ENCODE measurements at places on chromosomes 7 and 10.

DNA sequence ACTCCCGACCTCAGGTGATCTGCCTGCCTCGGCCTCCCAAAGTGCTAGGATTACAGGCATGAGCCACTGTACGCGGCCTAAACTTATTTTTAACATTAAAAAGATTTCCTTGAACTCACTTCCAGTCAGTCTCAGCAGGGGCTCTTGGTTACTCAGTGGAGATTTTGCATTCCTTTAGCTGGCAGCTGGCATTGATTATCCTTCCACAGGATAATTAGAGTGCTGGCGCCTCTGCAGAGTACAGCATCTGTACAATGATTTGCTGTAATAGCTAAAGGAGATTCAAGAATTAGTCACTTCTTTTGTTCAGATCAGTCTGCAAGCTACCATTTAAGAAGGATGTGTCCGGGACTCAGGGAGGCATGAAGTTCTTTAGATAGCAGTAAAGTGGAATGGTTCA is 125.0 kb upstream of the NPY start:
- DNase-seq: no peak

- DNase-seq: no peak
Measured at GRCh38 chr7:147079083-147079482, 962.5 kb downstream of the CNTNAP2 start.

DNA sequence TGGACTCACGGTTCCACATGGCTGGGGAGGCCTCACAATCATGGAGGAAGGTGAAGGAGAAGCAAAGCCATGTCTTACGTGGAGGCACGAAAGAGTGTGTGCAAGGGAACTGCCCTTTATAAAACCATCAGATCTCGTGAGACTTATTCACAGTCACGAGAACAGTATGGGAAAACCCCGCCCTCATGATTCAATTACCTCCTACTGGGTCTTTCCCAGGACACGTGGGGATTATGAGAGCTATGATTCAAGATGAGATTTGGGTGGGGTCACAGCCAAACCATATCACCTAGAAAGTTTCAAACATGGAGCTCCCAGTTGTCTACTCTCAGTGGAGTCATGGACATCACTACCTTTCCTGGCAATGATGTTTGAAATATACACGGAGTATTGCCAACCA is 49.6 kb downstream of the CYCS start:
- no peak for DNase-seq

DNA sequence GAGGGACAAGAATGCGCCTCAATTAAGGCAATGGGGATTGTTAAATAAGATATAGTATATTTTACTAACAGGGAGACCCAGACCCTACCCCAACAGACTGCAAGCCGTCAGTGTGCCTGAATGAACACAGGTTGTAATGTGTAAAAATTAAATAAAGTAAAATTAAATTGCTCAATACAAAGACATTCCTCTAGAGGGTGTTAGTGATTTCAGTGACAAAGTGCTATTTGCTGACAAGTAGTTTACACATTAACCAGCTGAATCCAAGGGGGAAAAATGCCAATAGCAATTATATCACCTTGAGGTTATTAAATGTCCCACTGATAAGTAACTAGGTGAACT is 110.5 kb downstream of the EBF3 start:
- no peak for DNase-seq

DNA sequence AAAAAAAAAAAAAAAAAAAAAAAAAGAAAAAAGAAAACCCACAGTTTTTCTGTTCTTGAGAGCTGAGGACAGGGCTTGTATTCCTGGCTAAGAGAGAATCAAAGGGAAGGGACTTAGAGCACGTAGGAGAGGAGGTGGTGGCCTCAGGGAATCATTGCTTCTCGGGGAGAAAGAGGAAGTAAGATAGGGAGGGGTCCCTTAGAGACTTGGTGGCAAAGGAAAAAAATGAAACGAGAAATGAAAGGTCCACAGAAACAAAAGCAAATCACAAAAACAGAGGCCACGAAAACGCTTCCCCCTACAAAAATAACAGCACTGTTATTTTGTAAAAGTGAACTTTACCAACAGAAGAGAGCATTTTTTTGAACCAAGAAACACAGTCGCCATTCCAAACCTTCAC is 323.1 kb upstream of the GALNT17 start:
- DNase-seq: no peak

GRCh38 chr7:27083646-27084045 is 12.2 kb downstream of the HOXA1 start:
- no peak for DNase-seq

GRCh38 chr10:119357412-119358151 is 150.2 kb downstream of the GRK5 start:
- no peak for DNase-seq

GRCh38 chr10:61487506-61487905 is 34.3 kb upstream of the TMEM26 start:
- DNase-seq: no peak

GRCh38 chr7:139321071-139321745 is 19.9 kb upstream of the FMC1 start:
- DNase-seq: no peak

GRCh38 chr7:7496311-7496710 is 39.4 kb downstream of the COL28A1 start:
- DNase-seq: no peak

DNA sequence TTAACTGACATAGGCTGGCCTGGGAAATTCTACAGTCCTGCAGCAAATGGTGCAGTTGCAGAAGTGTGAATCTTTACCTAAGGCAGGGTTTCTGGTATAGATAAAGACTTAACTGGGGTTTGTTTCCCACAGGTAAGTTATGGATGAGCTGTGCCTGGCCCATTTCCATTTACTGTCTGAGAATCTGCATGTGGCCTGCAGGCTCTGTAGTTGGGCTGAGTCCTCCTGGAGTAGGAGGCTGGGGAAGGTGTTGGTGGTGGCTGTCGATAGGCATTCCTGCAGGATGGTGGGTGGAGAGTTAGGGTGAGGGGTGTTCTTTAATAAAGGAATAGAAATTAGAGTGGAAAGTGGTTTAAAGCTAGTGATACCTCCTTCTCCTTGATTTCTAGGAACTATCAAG is 193.5 kb downstream of the AUTS2 start:
- DNase-seq: no peak

Data from HS-27A (cell line).